Effector memory CD4-positive, alpha-beta T cell (primary cell): ENCODE measurements at places on chromosomes 1 and 21.

- no peak for DNase-seq
These were observed 2099.8 kb downstream of the MRPL39 start for GRCh38 chr21:23507501-23507900.

- no peak for DNase-seq
These were observed 823.1 kb downstream of the USP25 start for GRCh38 chr21:16552880-16553279.

GRCh38 chr21:41786509-41786987, 19.7 kb upstream of the RIPK4 start:
- DNase-seq, result no peak

- DNase-seq, result no peak
These were observed 51.6 kb downstream of the OBSCN start for GRCh38 chr1:228259368-228259894.

- DNase-seq, result no peak
These were observed 543.7 kb downstream of the NPHP4 start for GRCh38 chr1:5448486-5448885.

- DNase-seq, result no peak
These were observed 30.9 kb downstream of the SLC27A3 start for GRCh38 chr1:153805886-153806719.
